CD4-positive, alpha-beta T cell (primary cell): ENCODE measurements at places on chromosomes 13 and 19.

- H3K27me3 ChIP-seq = no peaks in the 10 kb centered on the region
- no peak overlapping the region for H3K4me3 ChIP-seq
- DNase-seq = no peak
- H3K36me3 ChIP-seq = no peaks in the 10 kb centered on the region
- no peak overlapping the region for H3K27ac ChIP-seq
Measured at GRCh38 chr13:35841060-35841521, 290.1 kb downstream of the DCLK1 start.

DNA sequence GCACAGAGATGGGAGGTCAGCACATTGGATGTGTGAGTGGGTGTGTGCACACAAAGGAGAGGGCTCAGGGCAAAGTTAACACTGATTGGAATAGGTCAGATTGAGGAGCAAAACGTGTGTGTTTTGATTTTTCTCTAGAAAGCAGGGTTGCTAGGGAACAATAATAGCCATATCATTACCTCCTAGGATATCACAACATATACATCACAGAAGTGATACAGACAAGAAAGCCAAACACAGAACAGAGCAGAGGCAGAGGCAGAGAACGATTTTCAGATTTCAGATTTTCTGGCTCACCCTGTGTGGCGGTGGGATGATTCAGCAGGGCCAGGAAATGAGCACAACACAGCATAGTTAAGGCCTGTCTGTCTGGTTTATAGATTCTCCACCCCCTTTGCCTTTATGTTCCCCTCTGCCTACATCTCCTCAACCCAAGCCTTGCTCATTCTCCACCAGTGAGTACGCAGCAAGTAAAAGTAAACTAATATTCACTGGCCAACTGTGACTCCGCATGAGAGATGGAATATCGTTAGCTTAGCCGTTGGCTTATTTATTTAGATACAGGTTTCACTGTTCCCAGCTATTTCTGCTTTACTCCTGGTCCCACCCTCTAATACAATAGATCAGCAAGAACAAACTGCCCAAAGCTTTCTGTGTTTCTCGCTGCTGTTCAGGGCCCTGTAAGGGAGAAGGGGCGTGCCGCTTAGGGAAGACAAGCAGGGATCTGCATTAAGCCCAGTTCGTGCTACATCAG is 182.7 kb upstream of the TSC22D1 start:
- no peaks in the 10 kb centered on the region for H3K36me3 ChIP-seq
- no peaks in the 10 kb centered on the region for H3K4me1 ChIP-seq
- H3K27me3 ChIP-seq = no peaks in the 10 kb centered on the region
- H3K4me3 ChIP-seq = no peak overlapping the region

- H3K4me1 ChIP-seq = peaks cover 18% of the 10 kb centered on the region
- peaks cover 81% of the 10 kb centered on the region for H3K27me3 ChIP-seq
- no peak overlapping the region for H3K27ac ChIP-seq
- H3K36me3 ChIP-seq = no peaks in the 10 kb centered on the region
- no peak for DNase-seq
Measured at GRCh38 chr13:27955014-27955591, 14.0 kb downstream of the CDX2 start.

DNA sequence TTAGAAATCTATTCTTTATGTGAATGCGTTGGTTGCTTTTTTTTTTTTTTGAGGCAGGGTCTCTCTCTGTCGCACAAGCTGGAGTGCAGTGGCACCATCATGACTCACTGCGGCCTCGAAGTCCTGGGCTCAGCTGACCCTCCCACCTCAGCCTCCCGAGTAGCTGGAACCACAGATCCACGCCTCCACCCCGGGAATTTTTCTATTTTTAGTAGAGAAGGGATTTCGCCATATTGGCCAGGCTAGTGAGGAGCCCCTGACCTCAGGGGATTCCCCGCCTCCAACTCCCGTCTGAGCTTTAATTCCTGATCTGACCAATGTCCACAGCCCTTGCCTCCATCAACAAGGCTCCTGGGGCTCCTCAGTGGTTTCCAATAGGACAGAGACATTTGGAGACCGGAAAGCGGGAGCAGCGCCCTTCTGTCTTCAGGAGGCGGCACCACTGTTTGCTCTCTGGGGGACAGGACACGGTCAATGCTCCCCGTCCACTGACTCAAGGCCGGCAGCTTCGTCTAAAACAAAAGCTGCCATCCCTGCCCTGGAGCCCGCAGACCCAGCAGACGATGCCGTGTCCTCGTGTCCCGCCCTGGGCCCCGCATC is 503 bp downstream of the TUBA3C start:
- no peaks in the 10 kb centered on the region for H3K4me1 ChIP-seq
- no peak for DNase-seq
- no peaks in the 10 kb centered on the region for H3K27me3 ChIP-seq
- H3K36me3 ChIP-seq = no peaks in the 10 kb centered on the region
- no peak overlapping the region for H3K27ac ChIP-seq

GRCh38 chr13:110477706-110478245 is 83.7 kb downstream of the RAB20 start:
- no peak for DNase-seq
- H3K27me3 ChIP-seq = no peaks in the 10 kb centered on the region
- no peaks in the 10 kb centered on the region for H3K4me1 ChIP-seq
- H3K27ac ChIP-seq = no peak overlapping the region

DNA sequence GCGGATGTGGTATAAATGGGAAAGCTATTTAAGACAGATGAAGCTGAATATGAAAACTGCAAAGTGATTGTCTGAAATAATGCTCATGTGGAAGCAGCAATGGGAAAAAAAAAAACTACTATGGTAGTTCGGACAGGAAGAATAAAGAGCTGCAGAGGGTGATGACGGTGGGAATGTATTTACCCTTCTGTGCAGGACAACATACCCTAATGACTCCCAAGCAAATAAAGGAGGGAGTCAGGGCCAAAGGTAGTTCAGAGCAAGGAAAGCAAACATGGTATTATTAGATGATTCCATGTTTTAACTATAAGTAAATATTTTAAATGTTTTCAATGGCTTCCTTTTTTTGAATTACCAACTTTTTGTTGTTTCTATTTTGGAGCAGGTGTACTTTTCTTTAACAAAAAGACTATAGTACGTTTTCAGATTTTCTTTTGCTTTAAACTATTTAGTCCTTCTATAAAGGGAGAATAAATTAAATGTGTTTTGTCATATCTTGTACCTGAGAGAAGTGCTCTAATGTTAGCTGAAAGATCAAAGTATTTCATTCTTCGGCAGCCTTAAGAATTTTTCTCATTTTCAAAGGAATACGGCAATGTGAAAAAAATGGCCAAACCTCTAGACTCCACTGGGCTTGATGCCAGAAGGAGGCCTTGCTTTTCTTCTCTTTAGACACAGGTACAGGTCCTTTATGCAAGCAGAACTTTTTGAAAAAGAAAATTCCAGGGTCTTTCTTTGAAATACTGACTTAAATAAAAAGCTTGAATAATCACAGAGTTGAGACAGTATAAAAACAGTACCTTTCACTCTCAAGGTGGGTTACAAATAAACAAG is 67.8 kb upstream of the ZDHHC20 start:
- no peak overlapping the region for H3K27ac ChIP-seq
- peaks cover 24% of the 10 kb centered on the region for H3K36me3 ChIP-seq
- H3K4me3 ChIP-seq = no peak overlapping the region
- peaks cover 3% of the 10 kb centered on the region for H3K4me1 ChIP-seq

DNA sequence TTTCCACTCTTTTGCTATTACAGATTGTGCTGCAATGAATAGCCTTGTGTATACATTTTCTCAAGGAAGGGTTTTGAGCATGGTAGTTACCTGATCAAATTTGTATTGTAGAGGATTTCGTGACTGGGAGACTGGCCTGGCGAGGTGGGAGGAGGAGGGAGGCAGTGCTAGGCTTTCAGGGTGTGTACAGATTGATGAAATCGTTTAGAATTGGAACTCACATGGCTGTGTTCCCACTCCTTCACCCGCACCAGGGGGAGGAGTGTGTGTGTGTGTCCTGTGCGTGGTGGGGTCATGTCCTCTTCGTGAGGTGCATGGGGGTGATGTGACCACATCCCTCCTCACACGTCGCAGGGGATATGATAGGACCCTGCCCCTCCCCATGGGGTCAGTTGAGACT is 8.3 kb downstream of the PGLYRP1 start:
- H3K27me3 ChIP-seq = peaks cover 7% of the 10 kb centered on the region
- H3K4me3 ChIP-seq = no peak overlapping the region
- DNase-seq = no peak

DNA sequence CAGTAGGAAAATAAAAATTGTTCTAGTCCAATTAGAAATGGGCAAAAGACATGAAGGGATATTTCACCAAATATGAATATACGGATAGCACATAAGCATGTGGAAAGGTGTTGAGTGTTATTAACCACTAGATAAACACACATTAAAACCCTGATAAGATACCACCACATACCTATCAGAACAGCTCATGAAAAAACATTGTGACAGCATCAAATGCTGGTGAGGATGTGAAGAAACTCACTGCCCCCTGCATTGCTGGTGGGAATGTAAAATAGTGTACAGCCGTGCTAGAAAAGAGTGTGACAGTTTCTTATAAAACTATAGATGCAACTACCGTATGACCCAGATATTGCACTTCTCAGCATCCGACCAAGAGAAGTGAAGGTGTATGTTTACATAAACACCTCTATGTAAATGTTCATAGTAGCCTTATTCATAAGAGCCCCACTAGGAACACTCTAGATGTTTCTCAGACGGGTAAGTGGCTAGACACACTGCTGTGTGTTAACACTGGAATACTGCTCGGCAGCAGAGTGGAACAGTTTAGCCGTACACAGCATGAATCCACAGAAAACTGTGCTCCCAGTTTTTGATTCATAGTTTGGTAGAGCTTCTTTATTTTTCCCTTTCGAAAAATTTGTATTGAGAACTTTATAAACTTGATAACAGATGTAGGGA is 321.1 kb downstream of the MYO16 start:
- peaks cover 4% of the 10 kb centered on the region for H3K27me3 ChIP-seq
- H3K4me1 ChIP-seq = no peaks in the 10 kb centered on the region
- no peaks in the 10 kb centered on the region for H3K36me3 ChIP-seq
- H3K4me3 ChIP-seq = no peak overlapping the region

- no peaks in the 10 kb centered on the region for H3K36me3 ChIP-seq
- no peaks in the 10 kb centered on the region for H3K4me1 ChIP-seq
- no peak overlapping the region for H3K27ac ChIP-seq
- no peak for DNase-seq
Measured at GRCh38 chr13:41139296-41139966, 6.8 kb upstream of the KBTBD6 start.

DNA sequence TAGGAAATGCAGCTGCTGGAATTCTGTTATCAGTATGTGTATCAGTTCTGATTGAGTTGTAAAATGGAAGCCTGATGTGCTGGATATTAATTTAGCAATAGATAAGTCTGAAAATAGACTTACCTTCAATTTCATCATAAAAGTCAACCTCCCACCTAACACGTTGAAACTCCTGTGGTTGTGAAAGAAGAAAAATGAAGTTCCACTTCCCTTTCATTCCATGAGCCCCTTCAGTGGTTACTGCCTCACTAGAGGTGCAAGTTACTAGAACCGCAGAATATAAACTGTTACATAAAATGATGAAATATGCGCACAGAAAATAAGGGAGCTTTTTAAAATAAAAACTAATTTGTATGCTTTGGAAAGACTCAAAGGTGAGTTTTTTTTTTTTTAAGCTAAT is 249.2 kb downstream of the SHISA2 start:
- DNase-seq = no peak
- no peaks in the 10 kb centered on the region for H3K4me1 ChIP-seq
- no peak overlapping the region for H3K27ac ChIP-seq
- no peaks in the 10 kb centered on the region for H3K36me3 ChIP-seq
- no peaks in the 10 kb centered on the region for H3K27me3 ChIP-seq

DNA sequence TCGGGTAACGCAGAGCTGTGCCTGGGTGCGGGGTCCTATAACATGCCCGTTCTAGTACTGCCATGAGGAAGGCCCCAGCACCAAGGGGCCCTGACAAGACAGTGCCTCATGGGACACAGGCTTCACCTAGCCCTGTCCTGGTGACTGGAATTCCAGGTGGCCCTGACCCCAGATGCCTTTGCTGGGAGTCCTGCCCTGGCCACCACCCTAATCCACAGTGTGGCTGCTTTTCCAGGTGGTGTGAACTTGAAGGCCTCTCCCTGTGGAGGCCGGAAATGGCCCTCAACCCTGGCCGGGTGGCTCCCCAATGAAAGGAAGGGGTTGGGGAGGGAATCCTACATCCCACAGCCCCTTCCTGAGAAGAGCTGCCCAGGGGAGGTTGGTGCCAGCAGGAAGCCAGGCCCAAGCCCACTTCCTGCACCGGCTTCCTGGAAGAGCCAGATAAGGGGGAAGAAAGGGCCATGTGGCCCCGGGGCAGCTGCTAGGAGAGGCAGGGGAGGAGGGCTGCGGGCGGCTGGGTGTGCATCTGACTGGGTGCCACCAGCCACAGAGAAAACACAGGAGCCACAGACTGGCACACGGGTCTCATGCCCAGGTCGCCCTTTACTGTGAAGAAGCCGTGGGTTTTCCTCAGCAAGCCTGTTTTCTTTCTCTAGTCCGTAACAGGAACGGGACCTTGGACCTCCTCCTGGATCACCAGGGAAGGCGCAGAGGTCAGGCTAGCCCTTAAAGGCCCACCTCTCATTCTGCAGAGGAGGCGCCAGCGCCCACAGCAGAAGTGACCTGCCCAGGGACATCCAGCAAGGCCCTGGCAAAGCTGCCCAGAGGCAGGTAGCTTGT is 4.7 kb downstream of the LSM4 start:
- H3K4me3 ChIP-seq = peak overlapping the region; percentile 40
- H3K27ac ChIP-seq = peak overlapping the region; percentile 92
- H3K27me3 ChIP-seq = no peaks in the 10 kb centered on the region
- peaks cover 75% of the 10 kb centered on the region for H3K4me1 ChIP-seq
- H3K36me3 ChIP-seq = peaks cover 12% of the 10 kb centered on the region

- no peaks in the 10 kb centered on the region for H3K36me3 ChIP-seq
- no peaks in the 10 kb centered on the region for H3K4me1 ChIP-seq
- H3K27me3 ChIP-seq = peaks cover 4% of the 10 kb centered on the region
Measured at GRCh38 chr19:46303322-46303690, 6.5 kb downstream of the HIF3A start.

DNA sequence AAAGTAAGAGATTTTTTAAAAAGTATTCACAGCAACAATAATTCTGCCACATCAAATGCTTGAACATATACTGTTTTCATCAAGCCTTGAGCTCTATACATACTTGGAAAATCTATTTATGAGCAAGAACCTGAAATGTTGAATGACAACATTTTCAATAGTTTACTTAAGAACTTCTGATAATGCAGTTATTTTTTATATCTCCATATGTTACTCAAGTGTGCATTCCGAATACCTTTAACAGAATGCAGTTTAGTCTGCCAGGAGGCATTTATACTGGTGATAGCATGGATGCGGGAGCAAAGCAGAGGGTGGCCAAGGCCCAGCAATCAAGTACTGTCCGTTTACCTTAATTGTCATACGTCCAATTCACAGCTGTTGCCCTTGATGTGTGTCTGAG is 589.5 kb downstream of the KCTD12 start:
- H3K4me1 ChIP-seq = no peaks in the 10 kb centered on the region
- H3K27ac ChIP-seq = no peak overlapping the region
- DNase-seq = no peak
- no peak overlapping the region for H3K4me3 ChIP-seq
- no peaks in the 10 kb centered on the region for H3K36me3 ChIP-seq
- H3K27me3 ChIP-seq = no peaks in the 10 kb centered on the region

GRCh38 chr19:34711890-34712289 is 22.2 kb upstream of the ZNF181 start:
- H3K27me3 ChIP-seq = peaks cover 13% of the 10 kb centered on the region
- no peaks in the 10 kb centered on the region for H3K36me3 ChIP-seq
- no peak for DNase-seq
- no peak overlapping the region for H3K4me3 ChIP-seq
- H3K4me1 ChIP-seq = no peaks in the 10 kb centered on the region
- no peak overlapping the region for H3K27ac ChIP-seq
